Fibroblast of gingiva (primary cell): ENCODE measurements at places on chromosomes 11 and 22.
A peak's percentile ranks its signal among the peaks of the same experiment; 100 is the strongest.

DNA sequence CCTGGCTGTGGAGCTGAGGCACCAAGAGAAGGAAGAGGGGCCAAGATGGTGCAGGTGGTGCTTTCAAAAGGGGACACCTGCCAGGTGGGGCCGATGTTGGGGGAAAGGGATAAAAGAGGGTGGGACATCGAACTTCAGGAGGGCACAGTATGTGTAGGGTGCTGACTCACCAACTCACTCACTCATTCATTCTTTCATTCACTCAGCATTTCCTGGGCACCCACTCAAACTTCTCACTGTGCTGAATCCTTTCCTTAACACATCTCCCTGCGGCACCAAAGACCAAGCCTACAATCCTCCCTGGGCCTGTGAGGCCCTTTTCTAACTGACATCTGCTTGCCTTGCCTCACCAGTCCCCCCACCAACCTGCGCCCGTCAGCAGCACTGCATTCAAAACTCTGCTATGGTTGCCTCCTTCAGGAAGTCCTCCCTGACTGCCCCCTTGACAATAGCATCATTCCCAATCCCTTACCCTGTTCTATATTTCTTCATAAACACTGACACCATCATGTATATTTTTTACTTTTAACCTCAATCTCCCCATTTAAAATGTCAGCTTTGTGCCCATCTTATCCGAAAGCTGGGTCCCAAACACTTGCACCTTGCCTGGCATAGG is 246.6 kb downstream of the MN1 start:
- no peak for DNase-seq

- DNase-seq, result no peak
These were observed 42.4 kb downstream of the PIK3C2A start for GRCh38 chr11:17165247-17165890.

GRCh38 chr22:50218996-50219727 is 18.4 kb downstream of the SELENOO start:
- DNase-seq, result peak; percentile 66

- DNase-seq, result no peak
These were observed 5.1 kb upstream of the KRTAP5-9 start for GRCh38 chr11:71542879-71543777.

DNA sequence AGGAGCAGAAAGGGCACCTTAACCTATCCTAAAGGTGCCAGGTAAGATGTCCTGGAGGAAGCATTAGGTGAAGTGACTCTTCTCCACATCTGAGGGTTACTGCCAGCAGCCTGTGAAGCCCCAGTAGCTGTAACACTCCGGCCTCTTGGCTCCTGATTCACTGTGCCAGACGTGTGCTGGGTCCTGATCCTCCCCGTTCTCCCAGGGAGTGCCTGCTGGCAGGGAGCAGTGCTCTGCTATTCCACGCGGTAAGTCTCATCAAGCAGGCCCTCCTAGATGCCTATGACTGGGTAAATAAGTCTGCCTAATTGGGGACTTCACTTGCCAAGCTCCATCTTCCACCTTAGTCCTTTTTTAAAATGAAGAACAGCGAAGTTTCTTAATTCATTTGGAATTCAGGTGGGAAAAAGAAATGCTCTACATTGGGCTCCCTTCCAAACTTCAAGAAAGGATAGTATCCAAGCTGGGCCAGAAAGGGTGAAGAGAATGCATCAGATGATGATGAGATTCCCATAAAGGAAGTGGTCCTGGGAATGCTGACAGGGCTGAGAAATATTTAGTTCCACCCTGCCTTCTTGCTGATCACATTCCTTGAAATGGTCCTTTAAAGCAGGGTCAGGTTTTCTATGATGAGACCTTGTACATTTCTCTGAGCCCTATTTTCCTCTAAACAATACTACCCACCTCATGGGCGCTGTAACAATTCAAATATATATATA is 188.0 kb downstream of the MAML2 start:
- peak; percentile 38 for DNase-seq

- no peak for DNase-seq
These were observed at the start of gene P4HA3 for GRCh38 chr11:74311352-74311926. Gene P4HA3, minus strand, starts transcription at chr11:74311640. Its CDS starts 29 bp downstream, at chr11:74311611.

- DNase-seq, result no peak
These were observed 24.8 kb upstream of the CLDN5 start for GRCh38 chr22:19548964-19549363.

GRCh38 chr11:131064373-131064991 is 148.2 kb upstream of the SNX19 start:
- peak; percentile 44 for DNase-seq

GRCh38 chr11:69808667-69809086 is 10.5 kb downstream of the FGF3 start:
- no peak for DNase-seq

- no peak for DNase-seq
These were observed 126.9 kb downstream of the CD44 start for GRCh38 chr11:35265755-35266454.

- no peak for DNase-seq
These were observed 72.5 kb downstream of the PACS1 start for GRCh38 chr11:66142370-66143263.

- no peak for DNase-seq
These were observed 603 bp upstream of the PDGFB start for GRCh38 chr22:39245130-39246039.

DNA sequence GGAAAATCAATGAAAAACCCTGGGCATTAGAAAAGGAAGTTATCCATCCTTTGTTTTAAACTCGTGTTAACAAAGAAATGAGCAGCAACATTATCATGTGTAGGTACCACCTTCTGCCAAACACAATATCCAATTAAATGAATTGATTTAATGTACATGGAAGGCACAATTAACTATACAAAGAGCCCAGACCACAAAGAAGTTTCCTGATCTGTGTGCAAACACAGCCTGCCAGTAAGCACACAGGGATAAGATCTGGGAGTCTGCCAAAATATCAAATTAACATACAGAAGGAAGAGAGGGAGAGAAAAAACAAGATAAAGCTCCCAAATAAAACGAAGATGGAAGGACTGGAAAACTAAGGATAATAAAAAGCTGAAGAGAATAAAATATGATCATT is 54.1 kb upstream of the SLC25A1 start:
- DNase-seq, result no peak

DNA sequence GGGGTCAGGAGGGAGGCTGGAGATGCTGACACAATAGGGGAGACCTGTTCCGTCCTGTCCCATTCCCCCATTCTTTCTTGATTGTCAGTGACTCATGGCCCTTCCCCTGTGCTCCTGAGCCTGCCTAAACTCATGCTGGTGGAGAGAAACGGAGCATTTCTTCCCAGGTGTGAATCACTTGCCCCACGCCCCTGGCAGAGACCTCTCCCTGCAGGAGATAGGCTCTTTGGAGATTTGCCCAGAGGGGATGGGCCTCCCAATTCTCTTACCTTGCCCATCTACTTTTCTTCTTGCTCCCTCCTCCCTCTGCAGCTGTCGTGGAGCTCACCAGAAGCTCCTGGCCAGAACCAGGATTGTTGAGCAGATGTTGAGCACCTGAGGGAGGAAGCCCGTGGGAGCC is 121.9 kb upstream of the OR9Q1 start:
- no peak for DNase-seq

DNA sequence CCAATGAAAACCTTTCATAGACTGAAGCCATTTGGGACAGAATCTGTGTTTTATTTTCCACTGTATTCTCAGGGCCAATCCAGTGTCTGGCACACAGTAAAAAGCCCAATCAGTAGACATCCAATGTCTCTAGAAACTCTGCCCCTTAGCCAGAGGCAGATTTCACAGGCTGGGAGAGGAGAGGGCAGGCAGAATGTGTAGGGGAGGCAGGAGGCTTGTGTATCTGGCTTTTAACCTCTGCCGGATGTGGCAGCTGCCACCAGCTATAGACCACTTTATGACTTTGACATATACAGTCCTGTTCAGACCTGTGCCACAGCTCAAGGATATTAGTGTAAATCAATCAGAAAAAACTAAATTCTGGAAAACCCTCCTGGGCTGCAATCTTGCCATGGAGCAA is 4.4 kb downstream of the EXPH5 start:
- DNase-seq, result no peak

DNA sequence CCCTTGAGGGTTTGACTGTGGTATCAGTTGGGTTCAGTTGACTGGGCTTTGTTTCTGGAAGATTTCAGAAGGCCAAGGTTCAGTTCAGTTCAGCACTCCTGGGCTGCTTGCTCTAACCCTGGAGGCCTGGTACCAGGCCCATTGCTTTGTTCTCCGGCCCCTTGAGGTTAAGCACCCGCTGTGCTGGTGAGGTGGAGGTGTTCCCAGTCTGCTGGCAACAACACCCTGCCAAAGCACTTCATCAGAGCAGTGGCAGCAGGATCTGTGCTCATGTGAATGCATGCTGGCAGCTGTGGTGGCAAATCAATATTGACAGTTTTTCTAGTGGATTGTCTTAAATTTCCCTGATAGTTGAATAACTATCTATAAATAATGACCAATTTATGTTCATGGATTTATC is 3.8 kb upstream of the SCGB1D1 start:
- DNase-seq, result no peak

DNA sequence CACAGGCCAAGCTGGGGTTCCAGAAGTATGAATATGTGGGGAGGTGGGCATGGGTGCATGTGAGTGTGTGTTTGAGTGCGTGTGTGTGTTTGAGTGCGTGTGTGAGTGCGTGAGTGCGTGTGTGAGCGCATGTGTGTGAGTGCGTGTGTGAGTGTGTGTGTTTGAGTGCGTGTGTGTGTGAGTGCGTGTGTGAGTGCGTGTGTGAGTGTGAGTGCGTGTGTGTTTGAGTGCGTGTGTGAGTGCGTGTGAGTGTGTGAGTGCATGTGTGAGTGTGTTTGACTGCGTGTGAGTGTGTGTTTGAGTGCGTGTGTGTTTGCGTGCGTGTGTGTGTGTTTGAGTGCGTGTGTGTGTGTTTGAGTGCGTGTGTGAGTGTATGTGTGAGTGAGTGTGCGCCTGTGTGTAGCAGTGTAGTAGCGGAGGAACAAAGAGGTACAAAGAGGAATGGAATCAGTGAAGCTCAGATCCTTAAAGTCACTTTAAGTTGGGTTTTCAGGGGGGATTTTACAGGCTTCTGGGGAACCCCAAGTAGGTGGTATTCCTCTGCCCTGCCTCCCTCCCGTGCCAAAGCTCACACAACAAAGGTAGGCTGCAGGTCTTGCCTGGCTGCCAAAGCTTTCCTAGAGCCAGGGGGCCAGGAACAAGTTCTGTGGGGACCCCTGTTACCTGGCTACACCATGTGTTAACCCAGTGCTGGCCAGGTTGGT is 137.1 kb downstream of the KIRREL3 start:
- no peak for DNase-seq

GRCh38 chr11:89457190-89457589 is 34.0 kb downstream of the NOX4 start:
- no peak for DNase-seq

GRCh38 chr11:11845071-11845470 is 3.3 kb downstream of the USP47 start:
- no peak for DNase-seq

DNA sequence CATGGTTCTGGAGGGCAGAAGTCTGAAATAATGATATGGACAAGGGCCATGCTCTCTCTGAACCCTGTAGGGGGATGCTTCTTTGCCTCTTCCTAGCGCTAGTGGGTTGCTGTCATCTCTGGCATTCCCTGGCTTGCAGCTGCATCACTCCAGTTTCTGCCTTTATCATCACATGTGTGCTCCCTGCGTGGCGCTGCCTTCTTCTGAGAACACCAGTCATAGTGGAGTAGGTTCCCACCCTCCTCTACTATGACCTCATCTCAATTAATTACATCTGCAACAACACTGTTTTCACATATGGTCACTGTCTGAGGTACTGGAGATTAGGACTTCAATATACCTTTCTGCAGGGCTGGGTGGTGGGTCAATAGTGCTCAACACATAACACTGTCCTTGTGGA is 402.3 kb upstream of the NARS2 start:
- DNase-seq, result no peak

DNA sequence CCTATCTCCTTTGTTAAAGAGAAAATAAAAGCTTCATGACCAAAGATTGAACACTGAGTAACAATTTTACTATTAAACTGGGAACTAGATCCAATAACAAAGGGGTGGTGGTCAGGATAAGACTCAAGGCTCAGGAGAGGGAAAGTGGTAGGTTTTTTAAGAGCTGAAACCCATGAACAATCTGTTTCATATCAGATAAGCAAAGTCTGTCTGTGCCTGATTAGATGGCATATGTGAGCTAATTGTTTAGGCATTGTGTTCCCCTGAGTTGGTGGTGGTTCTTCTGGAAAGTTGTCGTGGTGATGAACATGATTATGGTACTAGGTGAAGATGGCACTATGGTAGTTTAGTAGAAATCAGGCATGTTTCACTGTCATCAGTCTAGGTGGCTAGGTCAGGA is 24.4 kb downstream of the USP47 start:
- DNase-seq, result no peak

GRCh38 chr11:74951226-74951625 is 2.2 kb downstream of the SPCS2 start:
- no peak for DNase-seq

DNA sequence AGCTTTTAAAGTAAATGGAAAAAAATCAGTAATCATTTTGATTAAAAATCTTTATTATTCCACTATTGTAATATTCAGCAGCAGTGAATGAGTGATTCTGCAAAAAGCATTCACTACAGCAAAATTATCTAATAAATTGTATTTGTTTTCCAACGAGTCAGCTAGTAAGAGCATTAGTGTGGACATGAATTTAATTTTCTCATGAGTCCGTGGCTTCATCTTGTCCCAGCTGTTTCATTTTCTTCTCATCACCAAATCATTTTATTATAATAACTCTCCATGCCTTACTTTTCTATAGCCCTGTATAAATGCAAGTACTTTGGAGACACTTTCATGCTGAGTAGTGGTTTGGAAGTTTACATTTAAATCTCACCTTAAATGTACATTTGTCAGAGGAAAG is 66.2 kb downstream of the FANCF start:
- no peak for DNase-seq

- DNase-seq, result no peak
These were observed 14.6 kb downstream of the MRGPRF start for GRCh38 chr11:68998390-68998911.

- DNase-seq, result no peak
These were observed 102.6 kb upstream of the SPON1 start for GRCh38 chr11:13859892-13860291.

- DNase-seq, result no peak
These were observed 26.3 kb upstream of the RFPL3 start for GRCh38 chr22:32331236-32331917.
